ENCODE measurements at places on chromosomes 6 and 20.

GRCh38 chr6:56727097-56727850, 84.6 kb upstream of the DST start:
- no peak for DNase-seq

- no peak for DNase-seq
Measured at GRCh38 chr6:33623895-33624381, 2.8 kb downstream of the ITPR3 start.

DNA sequence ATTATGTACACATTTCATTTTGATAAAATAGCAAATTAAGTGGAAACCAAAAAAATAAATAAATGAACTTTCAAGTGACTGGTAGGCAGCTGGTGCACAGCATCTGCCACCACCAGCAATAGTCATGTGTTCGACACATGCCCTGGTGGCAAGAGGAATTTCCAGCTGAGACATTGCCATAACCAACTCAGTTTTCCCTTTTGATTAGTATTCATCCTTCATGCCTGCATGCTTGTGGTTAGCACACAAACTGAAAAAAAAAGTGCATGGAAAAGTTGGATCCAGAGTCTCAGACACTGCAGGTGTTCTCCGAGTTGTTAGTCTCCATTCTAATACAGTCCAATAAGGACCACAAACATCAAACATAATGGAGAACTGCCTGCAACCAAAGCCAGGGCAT, 156.0 kb upstream of the SOX4 start:
- no peak for DNase-seq

DNA sequence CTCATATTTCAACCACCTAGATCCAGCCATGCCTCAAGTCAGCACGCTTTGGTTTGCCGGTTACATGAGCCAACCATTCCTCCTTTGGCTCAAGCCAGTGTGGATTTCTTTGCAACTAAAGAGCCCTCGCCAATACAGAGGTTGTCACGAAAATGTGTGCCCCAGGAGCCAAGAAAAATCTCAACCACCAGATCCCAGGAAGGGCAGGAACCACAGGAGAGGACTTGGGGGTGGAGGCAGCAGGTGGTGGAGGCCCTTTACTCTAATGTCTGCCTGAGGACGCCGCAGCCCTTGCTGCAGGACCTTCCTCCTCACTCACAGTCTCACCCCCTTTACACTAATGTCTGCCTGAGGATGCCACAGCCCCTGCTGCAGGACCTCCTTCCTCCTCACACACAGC, 144.8 kb upstream of the PHACTR3 start:
- DNase-seq, result no peak

DNA sequence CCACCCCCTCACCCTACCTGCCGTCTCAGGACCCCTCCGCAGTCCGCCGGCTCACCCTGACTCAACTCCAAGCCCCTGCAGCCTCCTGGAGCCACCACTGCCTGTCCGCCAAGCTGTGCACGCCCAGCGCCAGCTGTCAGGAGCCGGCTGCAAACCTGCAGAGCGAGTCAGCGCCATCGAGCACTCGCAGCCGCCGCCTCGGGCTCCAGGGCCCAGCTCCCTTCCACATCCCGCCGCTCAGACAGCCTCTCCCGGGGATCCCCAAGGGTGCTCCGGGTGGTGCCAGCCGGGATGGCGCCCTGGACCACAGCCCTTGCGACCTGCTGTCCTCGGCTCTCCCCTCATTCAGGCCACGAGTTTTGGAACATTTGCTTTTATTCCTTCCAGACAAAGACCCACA, 4.3 kb downstream of the TNNC2 start:
- DNase-seq, result no peak

DNA sequence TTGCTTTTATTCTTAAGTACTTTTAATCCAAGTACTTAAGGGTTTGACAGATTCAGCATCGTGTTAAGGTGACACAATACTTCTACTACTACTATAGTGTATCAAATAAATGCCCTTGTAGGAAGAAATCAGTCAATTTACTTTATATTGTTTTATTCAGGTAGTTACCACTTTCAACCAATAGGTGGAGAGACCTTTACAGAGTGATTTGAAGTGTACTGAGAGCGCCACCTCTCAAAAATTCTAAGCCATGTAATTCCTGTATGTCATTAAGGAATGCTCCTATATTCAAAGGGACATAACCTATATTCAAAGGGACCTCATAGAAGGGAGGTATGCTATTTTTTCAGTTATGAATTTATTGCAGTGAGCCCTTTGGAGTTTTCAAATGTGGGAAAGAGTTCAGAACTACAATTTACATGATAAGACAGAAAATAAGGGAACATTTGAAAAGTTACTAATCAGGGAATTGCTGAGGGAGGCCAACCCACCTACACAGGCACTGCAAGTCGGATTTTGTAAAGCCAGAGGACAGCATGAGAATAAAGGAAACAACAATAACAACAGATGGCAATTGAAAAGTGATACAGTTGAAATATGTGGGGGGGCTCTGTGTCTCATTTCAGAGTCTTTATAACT, 955.6 kb downstream of the TBC1D32 start:
- no peak for DNase-seq

DNA sequence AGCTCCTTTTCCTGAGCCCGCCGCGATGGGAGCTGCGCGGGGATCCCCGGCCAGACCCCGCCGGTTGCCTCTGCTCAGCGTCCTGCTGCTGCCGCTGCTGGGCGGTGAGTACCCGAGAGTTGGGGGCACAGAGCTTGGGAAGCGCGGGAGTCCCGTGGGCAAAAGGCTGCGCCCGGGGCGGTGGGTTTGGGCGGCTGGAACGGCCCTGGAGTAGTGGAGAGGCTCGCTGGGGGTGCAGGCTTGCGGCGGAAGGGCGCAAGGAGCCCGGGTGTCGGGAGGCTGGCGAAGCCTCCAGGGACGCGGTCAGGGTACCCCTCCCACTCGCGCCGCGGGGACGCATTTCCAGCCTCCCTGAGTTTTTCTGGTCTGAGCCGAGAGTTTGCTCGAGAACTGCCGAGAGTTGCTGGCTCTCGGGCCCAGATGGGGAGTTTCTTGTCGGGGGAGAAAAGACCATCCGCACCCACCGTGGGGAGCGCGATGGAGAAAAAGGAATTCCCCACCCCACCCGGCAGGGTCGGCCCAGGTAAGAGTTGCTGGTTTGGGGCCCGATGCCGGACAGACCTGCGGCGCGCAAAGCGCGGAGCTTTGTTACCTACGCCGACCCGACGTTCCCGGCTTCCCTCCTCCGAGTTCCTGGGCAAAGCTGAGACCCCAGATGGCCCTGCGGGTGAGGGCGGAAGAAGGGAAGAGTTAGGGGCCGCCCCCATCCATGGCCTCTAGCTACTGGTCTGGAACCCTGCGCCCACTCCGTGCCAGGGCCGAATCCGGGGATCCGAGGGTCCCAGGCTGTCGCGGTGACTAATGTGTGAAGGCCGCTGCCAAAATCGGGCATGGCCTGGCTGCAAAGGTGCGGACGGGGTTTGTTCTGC, 584 bp downstream of the PTK7 start:
- DNase-seq, result no peak

GRCh38 chr6:110147870-110148269, 31.6 kb downstream of the WASF1 start:
- no peak for DNase-seq

- DNase-seq, result no peak
Measured at GRCh38 chr6:12601881-12602280, 114.7 kb upstream of the PHACTR1 start.

GRCh38 chr6:110037726-110038295, 59.7 kb downstream of the GPR6 start:
- no peak for DNase-seq

DNA sequence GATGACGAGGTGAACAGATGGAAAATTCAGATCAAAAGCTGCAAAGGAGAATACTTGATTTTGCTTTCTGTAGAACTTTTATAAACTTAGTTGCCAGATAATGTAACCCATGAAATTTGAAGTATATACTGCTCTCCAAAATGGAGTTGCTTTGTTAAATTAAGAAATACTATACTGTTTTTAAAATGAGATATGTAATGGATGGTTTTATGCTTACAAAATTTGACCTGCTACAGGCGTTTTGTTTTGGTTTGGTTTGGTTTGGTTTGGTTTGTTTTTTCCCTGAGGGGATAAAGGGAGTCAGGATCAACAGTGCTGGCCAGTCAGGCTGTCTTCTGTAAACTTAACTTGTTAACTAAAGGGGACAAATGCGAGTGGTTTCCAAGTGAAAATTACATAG, 55.6 kb upstream of the KIF25 start:
- DNase-seq, result no peak

DNA sequence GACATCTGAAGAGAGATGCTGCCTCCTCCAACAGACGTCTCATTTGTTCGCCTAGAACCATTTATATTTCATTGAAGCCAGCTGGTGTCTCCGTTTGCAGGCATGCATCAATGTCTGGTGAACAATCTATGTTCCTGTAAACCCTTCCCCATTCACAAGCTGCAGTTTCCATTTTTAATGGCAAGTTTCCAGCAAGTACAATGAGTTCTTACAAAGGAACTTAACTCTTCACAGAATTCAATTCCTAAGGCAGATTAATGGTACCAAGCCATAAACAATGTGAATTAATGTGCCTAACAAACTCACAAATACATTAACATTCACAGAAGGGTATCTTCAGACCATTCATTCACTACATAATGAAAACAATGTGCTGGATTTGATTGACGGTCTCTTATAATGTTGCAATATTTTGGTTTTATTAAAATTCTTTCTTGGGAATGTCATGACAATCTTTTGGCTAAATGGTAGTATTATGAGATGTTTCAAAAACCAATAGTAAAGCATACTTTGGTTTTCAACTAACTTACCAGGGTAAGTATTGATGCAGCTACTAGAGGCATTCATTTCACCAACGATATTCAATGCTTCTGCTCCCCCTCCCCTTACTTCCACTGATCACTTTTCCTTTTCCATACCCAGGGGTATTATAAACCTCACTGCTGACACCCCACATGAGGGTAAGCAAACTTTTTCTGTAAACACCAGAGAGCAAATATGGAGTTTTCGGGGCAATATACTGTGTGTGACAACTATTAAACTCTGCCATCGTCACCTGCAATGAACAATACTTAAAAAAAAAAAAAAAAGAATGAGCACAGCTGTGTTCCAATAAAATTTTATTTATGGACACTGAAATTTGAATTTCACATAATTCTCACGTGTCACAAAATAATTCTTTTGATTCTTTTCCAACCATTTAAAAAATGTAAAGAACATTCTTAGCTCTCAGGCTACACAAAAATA, 4.2 kb downstream of the AKIRIN2 start:
- no peak for DNase-seq

DNA sequence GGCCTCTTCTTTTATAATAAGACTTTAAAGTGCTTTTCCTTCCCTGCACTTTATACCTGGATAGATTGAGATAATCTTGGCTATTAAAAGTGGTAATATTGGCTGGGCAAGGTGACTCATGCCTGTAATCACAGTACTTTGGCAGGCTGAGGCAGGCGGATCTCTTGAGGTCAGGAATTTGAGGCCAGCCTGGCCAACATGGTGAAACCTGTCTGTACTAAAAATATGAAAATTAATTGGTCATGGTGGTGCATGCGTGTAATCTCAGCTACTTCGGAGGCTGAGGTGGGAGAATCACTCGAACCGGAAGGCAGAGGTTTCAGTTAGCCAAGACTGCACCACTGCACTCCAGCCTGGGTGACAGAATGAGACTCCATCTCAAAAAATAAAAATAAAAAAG, 197.1 kb upstream of the RGS17 start:
- no peak for DNase-seq

DNA sequence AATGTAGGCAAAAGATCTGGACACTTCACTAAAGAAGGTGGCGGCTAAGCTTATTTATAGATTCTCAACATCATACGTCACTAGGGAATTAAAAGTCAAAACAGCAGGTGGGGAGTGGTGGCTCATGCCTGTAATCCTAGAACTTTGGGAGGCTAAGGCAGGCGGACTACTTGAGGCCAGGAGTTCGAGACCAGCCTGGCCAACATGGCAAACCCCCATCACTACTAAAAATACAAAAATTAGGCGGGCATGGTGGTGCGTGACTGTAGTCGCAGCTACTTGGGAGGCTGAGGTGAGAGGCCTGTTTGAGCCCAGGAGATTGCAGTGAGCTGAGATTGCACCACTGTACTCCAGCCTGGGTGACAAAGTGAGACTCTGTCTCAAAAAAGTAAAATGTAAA, 74.6 kb downstream of the GPX5 start:
- no peak for DNase-seq

GRCh38 chr6:136549300-136550044, 750 bp downstream of the MAP7 start:
- no peak for DNase-seq

DNA sequence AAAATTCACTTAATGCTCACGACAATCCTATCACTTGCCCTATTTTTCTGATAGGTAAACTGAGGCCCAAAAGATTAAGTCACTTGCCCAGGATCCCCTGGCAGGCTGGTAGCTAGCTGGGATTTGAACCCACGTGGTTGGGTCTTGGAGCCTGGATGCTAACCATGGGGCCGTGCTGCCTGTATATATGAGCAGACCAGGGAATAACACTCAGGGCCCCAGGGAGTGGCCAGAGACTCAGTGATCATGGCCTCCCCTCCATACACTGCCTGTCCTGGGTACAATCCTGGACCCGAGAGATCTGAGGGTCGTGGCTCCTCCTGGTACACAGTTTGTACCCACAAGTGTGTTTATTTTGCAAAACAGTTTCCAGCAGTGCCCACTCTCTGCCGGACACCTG, 116.9 kb upstream of the PTPN1 start:
- no peak for DNase-seq

DNA sequence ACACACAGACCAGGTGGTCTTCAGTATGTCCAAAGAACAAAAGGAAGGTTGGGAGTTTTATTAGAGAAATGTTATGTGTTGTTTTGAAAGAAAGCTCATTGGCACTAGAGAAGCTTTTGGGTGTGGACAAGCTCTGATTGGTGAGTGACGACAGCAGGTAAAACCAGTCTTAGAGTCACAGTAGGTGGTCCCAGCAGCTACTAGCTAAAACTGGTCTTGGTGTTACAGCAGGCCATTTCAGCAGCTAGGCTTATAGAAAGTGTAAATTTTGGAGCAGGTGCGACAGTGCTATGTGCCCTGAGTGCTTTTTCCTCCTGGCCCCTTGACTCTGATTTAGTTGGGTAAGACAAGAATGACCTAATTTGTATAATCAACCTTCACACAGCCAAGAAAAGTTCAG, 3.6 kb downstream of the CLDN20 start:
- DNase-seq, result no peak

DNA sequence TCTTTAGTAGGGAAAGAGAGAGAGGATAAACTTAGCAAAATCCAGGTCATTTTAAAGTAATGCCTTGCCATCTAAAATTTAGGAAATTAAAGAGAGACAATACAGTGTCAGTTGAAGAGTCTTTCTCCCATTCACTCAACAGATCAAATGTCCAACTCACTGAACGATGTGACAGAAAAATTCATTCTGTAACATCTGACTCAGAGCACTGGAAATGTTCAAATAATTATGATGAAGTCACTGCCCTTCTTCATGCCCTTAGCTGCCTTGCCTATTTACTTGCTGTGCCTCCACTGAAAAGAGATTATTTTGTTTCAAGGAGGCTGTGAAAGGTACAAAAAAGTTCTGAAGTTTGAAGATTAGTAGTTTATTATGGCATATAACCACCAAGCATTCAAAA, 434.8 kb downstream of the ADGRB3 start:
- DNase-seq, result no peak

DNA sequence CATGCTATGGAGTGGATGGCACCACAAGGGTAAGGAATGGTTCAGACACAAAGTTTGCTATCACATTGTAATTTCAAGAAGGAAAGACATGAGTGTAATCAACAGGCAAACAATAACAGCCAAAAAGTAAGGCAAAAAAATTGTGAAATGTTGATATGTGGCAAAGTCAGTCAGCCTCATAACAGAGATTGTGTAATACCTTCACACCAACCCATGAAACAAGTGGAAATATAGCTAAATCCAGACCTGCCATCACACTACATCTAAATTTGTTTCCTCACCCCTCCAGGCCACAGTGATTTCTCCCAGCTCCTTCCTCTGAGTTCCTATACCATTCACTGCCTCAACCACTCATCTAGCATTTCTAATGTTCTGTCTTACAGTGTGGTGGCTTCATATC, 37.3 kb downstream of the SIM1 start:
- no peak for DNase-seq

Measured in stimulated activated CD4-positive, alpha-beta T cell treated with anti-CD3 and anti-CD28 coated beads, Interleukin-15, amount 100 ng/mL, for 1 hour (primary cell).